Hematopoietic multipotent progenitor cell (in vitro differentiated cells): ENCODE measurements at places on chromosomes 6 and 20.
A peak's percentile ranks its signal among the peaks of the same experiment; 100 is the strongest.

GRCh38 chr6:91464201-91464600, 877.3 kb upstream of the MAP3K7 start:
- no peak for DNase-seq

GRCh38 chr20:32033316-32033715, 18.7 kb upstream of the HCK start:
- DNase-seq: no peak

- no peak for DNase-seq
Measured at GRCh38 chr20:1338096-1338495, 9.2 kb upstream of the SDCBP2 start.

DNA sequence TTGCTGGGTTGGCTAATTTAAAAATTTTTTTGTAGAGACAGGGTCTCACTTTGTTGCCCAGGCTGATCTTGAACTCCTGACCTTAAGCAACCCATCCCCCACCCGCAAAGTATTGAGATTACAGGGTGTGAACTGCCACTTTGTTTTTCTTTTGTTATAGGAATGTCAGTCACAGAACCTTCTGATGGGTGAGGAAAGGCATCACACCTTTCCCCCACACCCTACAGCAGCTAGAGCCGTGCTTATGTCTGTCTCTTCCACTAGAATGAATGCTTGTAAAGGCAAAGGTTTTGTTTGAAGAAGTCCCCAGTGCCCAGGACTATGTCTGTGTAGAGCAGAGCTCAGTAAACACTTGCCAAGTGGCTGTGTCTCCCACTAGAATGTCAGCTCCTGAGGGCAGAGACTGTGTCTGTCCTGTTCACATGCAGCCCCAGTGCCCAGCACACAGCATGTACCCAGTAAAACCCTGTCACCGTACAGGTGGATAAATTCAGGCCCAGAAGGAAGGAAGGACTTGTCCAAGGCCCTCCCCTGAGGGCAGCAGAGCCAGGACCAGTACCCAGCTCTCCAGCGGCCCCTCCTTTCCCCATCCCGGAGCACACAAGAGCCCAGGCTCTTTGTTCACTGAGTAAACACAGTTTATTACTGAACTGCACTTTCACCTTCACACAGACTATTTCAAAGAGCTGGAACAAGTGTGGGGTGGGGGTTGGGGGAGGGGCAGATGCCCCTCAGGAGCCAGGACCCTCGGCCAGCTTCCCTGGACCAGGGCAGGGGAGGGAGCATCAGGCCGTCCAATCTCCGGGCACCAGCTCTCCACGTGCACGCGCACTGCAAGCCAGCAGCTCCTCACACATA, 26.4 kb downstream of the COX4I2 start:
- DNase-seq: no peak

DNA sequence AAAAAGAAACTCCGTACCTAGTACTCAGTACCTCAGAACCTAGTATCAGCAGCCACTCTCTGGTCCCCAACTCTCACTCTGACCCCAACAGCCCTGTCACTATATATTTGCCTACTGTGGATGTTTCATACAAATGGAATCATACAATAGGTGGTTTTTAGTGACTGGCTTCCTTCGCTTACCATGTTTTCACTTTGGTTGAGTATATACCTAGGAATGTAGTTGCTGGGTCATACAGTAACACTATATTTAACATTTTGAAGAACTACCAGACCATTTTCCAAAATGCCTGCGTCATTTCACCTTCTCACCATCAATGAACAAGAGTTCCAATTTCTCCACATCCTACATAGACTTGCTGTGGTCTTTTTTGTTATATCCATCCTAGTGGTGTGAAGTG, 283.2 kb downstream of the GMDS start:
- no peak for DNase-seq

- no peak for DNase-seq
Measured at GRCh38 chr20:31704225-31705119, 18.2 kb downstream of the BCL2L1 start.

- no peak for DNase-seq
Measured at GRCh38 chr6:165658395-165659058, 4.5 kb downstream of the PDE10A start.

DNA sequence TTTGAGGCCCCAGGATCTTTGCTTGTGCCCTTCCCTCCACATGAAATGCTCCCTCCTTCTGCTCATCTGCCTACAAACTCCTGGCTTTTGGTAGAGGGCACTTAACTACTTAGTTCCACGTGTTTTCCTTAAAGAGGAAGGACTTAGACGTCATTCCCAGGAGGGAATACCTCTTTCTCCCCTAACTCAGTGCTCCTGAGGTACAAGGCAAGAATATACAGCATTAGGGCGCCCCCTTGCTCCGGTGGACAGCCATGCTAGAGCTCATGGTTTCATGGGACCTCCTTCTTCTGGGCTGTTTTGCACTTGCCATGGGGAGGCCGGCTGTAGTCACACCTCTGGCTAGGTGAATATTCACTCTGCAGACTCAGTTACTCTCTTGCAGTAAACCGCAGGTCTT, 93.8 kb upstream of the LY86 start:
- peak; percentile 40 for DNase-seq

DNA sequence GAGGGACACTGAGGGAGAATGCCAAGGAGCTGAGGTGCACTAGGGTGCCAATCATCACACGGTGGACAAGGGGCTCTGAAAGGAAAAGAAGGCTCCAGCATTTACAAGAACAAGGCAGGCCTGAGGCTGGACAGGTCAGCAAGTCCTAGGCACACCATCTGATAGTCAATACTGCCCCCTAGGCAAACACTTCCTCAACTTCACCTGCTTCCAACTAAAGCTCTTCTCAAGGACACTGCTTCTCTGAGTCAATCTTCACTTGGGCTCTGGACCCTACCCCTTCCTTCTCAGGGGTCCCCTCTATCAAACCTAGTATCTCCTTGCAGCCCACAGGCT, 37.7 kb upstream of the SLC4A11 start:
- DNase-seq: peak; percentile 11

DNA sequence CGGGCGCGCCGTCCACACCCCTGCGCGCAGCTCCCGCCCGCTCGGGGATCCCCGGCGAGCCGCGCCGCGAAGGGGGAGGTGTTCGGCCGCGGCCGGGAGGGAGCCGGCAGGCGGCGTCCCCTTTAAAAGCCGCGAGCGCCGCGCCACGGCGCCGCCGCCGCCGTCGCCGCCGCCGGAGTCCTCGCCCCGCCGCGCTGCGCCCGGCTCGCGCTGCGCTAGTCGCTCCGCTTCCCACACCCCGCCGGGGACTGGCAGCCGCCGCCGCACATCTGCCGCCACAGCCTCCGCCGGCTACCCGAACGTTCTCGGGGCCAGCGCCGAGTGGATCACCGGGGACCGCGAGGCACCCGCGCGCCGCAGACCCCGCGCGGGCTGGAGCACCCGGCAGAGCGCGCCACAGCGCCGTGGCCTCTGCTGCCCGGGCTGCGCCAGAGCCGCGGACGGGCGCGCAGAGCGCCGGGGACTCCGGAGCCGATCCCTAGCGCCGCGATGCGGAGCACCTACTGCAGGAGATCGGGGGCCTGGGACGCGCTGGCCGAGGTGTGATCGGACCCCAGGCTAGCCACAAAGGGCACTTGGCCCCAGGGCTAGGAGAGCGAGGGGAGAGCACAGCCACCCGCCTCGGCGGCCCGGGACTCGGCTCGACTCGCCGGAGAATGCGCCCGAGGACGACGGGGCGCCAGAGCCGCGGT, at the start of gene BMP2:
BMP2 (plus strand) TSS at position 151 of the 692 bp plus-strand sequence. CDS start 2,441 bp downstream, outside the sequence.
- DNase-seq: peak; percentile 65

DNA sequence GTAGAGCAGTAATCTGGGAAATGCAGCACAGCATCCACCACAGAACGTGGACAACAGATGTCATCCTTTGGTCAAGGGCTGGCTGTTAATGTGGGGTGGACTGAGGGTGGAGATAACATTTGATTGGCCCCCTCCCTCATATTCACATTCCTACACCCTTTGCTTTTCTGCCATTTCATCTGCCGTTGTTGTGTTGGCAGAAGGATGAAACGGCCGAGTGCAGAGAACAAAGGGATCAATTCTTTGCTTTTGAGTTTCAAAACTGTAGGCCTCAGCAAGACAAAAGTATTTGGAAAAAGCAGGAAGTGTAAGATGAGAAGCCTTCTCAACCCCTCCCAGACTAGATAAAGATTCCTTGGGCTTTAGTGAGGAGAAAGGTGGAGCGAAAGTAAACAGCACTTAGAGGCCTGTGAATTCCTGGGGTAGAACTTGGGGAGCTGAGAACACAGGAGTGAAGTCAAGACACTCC, 74.2 kb upstream of the PHIP start:
- DNase-seq: no peak

DNA sequence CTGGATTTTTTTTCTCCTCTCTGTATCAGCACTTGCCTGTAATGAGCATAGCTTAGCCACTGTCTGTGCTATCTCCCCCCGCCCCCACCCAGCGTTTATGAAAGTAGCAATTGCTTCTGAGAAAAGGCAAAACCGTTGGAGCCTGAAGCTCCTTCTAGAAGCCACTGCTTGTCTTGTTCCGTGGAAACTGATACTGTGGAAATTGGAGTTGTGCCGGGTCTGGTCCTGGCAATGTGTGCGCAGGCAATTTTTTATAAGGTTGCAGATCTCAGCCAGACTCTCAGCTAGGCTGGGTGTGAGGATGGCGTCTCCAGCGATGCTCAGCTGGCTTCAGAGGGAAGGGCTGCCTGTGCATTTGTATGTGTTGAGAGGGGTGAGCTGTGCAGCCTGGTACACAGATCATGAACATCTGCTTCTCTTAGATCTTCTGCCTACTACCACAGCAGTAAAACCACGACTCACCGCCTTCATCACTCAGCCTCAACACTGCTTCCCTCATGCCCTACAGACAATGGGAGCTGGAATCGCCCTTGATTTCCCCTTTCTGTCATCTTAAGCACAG, 72.4 kb upstream of the GTSF1L start:
- no peak for DNase-seq

- no peak for DNase-seq
Measured at GRCh38 chr6:167226383-167226685, 64.8 kb upstream of the UNC93A start.

GRCh38 chr20:32685541-32686529, 12.1 kb upstream of the C20orf203 start:
- DNase-seq: peak; percentile 88

- no peak for DNase-seq
Measured at GRCh38 chr6:3140201-3140600, 17.1 kb downstream of the TUBB2A start.
